Germinal center (tissue), 1 donor: ENCODE measurements at places on chromosomes 7 and 10.
A peak's percentile ranks its signal among the peaks of the same experiment; 100 is the strongest.

- no peak for DNase-seq
These were observed 156.3 kb upstream of the TMEM106B start for GRCh38 chr7:12054830-12055229.

GRCh38 chr7:148772297-148773089, 73.8 kb downstream of the CUL1 start:
- no peak for DNase-seq

- DNase-seq = no peak
These were observed 13.4 kb upstream of the GLI3 start for GRCh38 chr7:42250411-42250810.

DNA sequence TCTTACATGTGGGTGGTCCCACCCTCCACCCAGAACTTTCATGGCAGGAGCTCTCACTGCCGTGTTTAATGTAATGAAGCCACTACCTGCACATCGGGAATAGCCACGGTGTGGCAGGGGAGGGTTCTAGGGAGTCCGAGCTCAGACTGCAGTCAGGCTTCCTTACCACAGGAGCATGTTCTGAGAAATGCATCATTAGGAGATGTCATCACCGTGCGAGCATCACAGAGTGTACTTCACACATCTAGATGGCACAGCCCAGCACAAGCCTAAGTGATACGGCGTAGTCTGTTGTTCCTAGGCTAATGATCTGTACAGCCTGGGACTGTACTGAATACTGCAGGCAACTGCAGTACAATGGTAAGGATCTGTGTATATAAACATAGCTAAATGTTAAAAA, 153.0 kb upstream of the LANCL2 start:
- DNase-seq = no peak

DNA sequence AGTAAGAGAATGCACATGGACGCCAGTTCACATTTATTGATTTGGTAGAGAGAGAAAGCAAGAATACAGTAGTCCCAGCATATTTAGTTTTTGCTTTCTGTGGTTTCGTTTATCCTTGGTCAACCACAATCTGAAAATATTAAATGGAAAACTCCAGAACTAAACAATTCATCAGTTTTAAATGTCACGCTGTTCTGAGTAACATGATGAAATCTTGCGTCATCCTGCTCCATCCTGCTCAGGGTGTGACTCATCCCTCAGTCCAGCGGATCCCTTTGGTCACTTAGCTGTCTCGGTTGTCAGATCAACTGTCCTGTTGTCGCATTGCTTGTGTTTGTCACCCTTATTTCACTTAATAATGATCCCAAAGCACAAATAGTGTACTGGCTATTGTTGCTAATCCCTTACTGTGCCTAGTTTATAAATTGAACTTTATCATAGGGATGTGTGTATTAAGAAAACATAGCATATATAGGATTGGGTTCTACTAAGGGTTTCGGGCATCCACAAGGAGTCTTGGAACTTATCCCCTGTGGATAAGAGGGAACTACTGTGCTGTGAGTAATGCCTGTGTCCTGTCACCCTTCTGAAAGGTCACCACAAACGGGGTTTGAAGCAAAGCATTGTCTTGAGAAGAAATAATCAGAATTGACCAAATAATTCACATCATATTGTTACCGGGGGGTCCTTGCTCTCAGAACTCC, 73.6 kb downstream of the OTUD1 start:
- no peak for DNase-seq

GRCh38 chr7:1065585-1066241, 21.4 kb downstream of the GPR146 start:
- DNase-seq = peak; percentile 91

- DNase-seq = no peak
These were observed 35.4 kb downstream of the TMEM120A start for GRCh38 chr7:75958802-75959543.

GRCh38 chr10:87691506-87692070, 31.9 kb downstream of the PAPSS2 start:
- DNase-seq = no peak

GRCh38 chr10:71067098-71067740, 145.2 kb upstream of the UNC5B start:
- no peak for DNase-seq

DNA sequence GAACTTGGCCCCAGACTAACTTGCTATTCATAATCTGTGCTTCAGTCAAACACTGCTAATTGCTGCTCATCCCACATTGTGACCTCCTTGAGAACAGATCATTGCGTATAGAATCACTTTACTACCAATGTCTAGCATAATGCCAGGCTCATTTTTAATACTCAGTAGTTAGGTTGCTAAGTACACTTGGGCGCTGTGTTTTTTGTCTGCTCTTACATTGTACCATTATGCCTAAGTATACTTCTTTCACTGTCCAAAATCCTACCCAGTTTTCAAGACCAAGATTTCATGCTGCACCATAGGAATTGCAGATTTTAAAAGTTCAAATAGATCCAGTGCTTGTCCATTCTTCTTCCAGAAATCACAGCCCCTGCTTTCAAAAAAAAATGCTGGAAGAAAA, 32.8 kb upstream of the TMEM106B start:
- no peak for DNase-seq

- no peak for DNase-seq
These were observed 89.6 kb downstream of the CACNB2 start for GRCh38 chr10:18229826-18230225.

DNA sequence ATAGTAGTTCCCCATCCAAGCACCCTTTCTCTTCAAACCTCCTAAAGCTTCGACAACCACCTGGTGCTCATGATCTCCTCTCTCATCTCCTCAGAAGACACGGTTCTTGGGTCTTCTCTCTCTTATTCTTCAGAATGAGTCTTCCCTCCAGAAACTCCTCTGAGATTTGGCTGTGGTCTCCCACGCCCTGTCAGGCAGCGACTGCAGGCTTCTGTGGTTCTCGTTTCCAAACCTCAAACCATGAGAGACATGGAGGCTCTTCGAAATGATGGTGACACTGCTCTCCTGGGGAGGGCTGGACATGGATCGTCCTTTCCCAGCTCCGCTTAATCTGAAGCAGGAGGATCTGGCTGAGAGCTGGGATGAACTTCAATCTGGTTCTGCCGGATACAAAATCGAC, 78.6 kb upstream of the PITRM1 start:
- DNase-seq = no peak

- no peak for DNase-seq
These were observed 7.3 kb downstream of the DPYSL4 start for GRCh38 chr10:132193907-132194552.

GRCh38 chr7:80665526-80665925, 27.1 kb downstream of the CD36 start:
- no peak for DNase-seq
